ENCODE measurements at places on chromosomes 1 and 21.

GRCh38 chr1:15941044-15941840 is 34.7 kb downstream of the ZBTB17 start:
- DNase-seq: no peak

- DNase-seq: peak; percentile 77
Observed at GRCh38 chr1:156923670-156924477, 3.4 kb downstream of the LRRC71 start.

- no peak for DNase-seq
Observed at GRCh38 chr1:153752571-153753195, 22.5 kb upstream of the SLC27A3 start.

GRCh38 chr1:32763221-32763620 is 53.9 kb downstream of the YARS1 start:
- DNase-seq: no peak

GRCh38 chr1:224289396-224289795 is 40.6 kb downstream of the NVL start:
- DNase-seq: no peak

GRCh38 chr1:93501399-93501798 is 53.5 kb downstream of the FNBP1L start:
- DNase-seq: no peak

DNA sequence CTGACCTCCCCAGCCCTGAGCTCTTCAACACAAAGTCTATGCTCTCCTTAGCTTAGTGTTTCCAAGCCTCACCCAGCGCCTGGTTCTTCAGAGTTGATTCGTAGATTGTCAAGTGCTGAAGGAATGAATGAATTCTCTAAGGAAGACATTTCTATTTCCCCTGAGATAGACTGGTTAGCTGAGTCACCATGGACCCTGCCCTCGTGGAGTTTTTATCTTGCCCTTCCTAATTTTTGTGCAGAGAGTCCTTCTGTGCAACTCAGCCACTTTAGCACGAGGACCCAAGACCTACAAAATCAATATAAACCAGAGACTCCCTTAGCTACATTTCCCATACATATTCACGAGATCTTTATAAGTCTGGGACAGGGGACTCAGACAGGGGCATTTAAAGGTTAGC is 2.6 kb upstream of the CD244 start:
- DNase-seq: no peak

DNA sequence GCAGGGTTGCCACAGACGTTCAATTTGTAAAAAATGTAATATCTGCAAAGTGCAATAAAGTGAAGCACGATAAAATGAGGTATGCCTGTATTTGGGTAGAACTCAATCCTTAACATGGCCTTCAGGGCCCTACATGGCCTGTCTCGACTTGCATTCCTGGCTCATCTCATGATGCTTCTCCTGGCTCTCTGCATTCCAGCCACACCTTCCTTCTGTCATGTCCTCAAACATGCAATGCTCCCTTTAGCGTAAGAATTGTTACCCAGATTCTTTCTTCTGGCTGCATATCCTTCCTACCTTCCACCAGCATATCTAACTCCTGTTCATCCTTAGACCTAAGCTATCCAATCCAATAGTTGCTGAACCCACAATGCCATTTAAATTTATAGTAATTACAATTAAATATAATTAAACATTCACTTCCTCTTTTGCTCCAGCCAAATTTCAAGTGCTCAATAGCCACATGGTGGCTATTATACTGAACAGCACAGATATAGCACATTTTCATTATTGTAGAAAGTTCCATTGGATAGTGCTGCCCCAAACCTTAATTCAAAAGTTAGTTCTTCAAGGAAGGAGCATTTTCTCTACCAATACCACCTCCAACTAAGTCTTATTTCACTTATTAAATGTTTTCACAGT is 32.6 kb downstream of the FGGY start:
- DNase-seq: no peak

GRCh38 chr21:31967334-31967733 is 94.5 kb downstream of the HUNK start:
- DNase-seq: no peak

GRCh38 chr1:222904451-222904850 is 89.6 kb downstream of the DISP1 start:
- DNase-seq: no peak

- DNase-seq: no peak
Observed at GRCh38 chr1:46684670-46685069, 13.0 kb downstream of the TEX38 start.

DNA sequence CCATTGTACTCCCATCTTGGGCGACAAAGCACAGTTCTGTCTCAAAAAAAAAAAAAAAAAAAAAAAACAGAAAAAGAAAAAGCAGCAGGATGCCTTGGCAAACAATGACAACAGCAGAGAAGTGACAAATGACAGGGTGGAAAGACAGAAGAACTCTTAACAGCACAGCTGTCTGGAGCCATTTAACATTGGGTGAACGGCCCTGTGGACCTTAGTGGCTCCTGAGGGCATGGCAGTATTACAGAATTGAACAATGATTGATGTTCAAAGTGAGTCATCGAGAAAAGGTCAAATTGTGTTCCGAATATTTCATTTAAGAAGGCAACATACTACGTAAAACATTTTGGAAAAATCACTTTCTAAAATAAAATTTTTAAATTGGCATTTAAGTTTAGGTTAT is 30.0 kb downstream of the DNASE2B start:
- DNase-seq: no peak

DNA sequence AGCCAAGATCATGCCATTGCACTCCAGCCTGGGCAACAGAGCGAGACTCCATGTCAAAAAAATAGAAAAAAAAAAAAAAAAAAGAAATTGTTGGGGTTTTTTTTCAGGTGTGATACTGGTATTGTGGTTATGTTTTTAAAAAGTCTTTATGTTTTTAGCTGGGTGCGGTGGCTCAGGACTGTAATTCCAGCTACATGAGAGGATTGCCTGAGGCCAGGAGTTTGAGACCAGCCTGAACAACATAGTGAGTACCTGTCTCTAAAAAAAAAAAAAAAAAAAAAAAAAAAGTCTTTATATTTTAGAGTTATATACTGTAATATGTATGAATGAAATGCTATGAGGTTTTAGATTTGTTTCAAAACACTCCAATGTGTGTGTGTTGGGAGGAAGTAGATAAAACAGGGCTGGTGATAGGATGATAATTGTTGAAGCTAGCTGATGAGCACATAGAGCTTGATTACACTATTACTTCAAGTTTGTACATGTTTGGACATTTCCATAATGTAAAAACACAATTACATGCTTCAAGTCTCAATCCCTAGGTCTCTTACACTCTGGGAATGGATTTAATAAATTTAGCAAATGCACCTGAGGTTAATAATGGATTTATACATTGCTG is 30.2 kb upstream of the ATP5PO start:
- no peak for DNase-seq

DNA sequence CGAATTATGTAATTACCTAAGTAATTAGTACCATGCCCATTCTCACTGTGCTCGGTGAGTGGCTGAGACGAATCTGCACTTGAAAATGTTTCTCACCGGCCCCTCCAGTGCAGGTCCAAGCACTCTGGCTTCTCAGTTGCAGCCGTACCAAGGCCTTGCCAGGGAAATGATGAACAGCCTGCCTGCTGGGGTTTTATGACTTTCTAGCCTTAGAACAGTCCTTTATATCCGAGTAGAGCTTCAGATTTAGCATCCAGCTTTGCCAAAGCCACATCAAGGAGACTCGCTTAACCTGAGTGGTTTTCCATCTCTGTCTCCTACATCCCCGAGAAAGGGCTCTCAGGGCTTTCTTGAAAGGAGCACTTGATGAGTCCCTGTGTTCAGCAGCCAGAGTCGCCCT is 83.4 kb downstream of the GREM2 start:
- no peak for DNase-seq

DNA sequence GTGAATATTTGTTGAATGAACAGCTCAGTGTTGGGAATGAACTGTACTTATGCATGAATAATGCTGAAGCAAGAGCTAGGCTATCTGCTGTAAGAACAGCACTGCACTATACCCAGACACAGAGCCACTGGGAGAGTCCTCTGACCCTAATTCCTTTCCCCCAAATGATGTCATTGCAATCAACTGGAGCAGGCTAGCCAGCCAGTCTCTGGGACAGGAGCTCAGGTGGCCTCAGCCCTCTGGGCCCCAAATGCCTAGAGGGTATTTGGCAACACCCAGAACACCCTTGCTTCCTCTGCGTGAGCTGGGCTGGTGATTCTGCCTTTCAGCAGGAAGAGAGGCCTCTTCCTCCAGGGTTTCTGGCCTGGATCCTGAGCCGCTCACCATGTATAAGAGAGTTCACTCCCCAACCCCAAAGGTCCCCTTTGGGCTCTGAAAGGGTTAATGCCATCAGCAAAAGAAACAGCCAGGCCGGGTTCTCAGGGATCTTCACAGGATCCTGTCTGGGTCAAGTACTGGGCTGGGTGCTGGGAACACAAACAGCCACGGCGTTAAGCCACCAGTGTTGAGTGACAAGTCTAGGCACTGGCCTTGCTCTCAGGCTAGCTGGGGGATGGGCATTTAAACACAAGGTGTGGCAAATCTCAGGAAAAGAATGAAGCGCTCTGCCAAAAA is 3.7 kb upstream of the PADI4 start:
- no peak for DNase-seq

GRCh38 chr1:17770983-17771382 is 15.8 kb downstream of the ACTL8 start:
- no peak for DNase-seq

GRCh38 chr1:193404236-193404635 is 217.8 kb upstream of the B3GALT2 start:
- DNase-seq: no peak

GRCh38 chr1:161285521-161285920 is 24.2 kb downstream of the MPZ start:
- no peak for DNase-seq

DNA sequence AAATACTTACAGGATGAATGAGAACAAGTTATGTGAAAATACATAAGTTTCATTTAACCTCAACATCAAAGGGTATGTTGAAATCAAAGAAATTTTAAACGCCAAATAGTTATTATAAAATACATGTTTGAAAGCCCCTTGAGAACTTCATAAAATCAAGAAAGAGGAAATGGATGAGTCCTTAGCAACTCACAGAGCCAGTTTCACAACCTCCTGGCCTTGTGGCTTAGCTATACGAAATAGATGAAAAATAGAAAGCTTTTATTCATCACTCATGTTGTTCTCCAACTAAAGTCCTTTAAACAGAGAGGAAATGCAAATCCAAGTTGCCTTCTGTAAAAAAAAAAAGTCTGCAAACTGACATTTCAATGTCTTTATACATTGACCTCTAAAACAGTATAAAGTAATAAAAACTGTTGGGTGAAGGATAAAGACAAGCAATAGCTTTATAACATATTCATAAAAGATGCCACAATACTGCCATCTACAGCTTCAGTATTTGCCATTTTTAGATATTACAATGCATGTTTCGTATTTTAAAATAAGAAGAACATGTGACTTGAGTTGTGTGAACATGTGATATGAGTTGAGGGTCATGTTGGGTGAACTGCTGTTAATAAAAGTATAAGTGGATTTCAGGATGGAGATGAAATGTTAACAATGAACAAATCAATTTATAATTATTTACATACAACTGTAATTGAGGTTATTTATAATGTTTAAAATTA is 847.8 kb downstream of the MRPL39 start:
- DNase-seq: no peak

GRCh38 chr21:42193721-42194120 is 25.2 kb upstream of the ABCG1 start:
- no peak for DNase-seq

DNA sequence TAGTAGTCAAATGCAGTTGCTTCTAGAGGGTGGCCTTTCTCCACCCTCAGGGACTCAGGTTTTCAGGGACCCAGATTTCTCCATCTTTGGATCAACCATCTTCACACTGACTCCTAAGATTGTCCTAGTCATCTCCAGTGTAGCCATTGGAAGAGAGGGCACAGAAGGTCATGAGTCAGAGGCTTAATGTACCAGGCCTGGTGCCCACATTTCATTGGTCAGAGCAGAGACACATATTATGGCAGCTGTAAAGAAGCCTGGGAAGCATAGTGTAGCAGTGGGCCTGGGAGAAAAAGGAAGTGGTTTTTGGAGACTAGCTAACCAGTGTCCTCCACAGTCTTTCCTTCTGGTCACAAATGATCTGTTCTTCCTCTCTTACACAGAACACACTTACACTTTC is 122.5 kb downstream of the GIPC2 start:
- DNase-seq: no peak

- DNase-seq: no peak
Observed at GRCh38 chr1:90405726-90406125, 311.4 kb downstream of the BARHL2 start.

GRCh38 chr1:87902830-87903229 is 574.1 kb downstream of the LMO4 start:
- DNase-seq: peak; percentile 23

GRCh38 chr1:161128591-161129420 is 3.7 kb downstream of the DEDD start:
- DNase-seq: no peak
